SW 1271 (cell line): ENCODE measurements at places on chromosomes 7 and 10.

GRCh38 chr7:24756545-24757352 is 515 bp downstream of the GSDME start:
- no peak for DNase-seq

GRCh38 chr7:151552352-151553028 is 32.8 kb upstream of the RHEB start:
- DNase-seq: no peak

DNA sequence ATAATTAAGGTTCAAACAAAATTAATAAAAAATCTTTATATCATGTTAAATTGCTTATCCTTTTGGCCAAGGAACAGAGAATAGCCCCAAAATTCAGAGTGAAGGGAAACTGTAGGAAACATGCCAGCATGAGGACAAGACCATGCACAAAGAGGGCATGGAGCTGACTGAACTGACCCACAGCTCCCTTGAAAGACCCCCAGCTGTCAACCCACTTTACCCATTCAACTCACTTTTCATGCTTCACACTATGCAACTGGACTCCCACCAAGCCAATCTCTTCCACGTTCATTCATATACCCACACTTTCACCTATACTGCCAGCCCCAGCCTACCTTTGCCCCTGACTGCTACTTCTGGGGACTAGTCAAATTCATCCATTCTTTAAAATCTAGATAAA is 10.2 kb downstream of the FBXW4 start:
- DNase-seq: no peak

DNA sequence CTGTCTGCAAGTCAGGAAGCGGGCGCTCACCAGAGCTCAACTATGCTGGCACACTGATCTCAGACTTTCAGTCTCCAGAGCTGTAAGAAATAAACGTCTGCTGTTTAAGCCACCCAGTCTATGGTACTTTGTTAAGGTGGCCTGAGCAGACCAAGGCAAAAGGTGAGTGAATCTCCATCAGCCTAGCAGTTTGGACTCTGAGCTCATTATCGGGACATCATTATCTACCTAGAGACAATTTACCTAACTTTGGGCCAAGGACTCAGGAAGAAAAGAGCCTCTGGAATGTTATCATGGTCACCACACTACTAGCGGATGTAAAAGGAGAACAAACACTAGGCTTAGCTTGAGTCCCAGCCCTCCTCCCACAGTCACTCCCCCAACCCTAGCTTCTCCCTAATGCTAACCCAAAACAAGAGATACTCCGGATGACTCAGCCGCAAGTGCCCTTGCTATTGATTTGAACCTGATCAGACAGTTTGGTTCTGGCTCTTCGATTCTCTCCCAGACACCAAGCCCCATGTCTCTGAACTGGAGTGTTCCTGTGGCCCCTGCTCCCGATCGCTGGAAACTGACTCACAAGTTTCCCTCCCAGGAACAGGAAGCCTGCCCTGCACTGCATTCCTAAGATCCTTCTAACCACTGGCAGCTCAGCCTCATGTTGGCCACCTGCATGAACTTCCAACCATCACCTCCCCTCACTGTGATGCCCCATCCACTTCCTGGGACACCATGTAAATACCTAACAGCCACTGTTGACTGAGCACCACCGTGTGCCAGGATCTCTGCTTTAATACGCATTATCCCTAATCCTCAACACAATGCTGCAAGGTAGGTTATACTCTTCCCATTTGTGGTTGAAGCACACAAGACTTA is 34.5 kb downstream of the CREB3L2 start:
- peak; percentile 43 for DNase-seq

- DNase-seq: no peak
These were observed 197.0 kb downstream of the SNX13 start for GRCh38 chr7:17743316-17743715.

DNA sequence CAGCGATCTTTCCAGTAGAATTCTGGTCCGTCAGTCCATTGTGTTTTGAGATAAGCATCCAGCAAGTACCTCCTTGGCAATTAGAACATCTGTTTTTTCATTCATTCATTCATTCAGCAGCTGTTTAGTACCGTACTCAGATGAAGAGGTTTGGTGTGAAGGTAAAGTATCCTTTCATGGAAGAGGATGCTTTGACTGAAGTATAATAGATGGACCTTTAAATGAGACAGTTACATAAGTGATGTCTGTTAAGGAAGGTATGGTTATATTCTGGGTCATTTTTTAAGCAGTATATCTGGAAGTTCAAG is 1.2 kb downstream of the MAPK8 start:
- DNase-seq: no peak

- no peak for DNase-seq
These were observed 5.6 kb upstream of the CYP3A4 start for GRCh38 chr7:99789441-99790070.

DNA sequence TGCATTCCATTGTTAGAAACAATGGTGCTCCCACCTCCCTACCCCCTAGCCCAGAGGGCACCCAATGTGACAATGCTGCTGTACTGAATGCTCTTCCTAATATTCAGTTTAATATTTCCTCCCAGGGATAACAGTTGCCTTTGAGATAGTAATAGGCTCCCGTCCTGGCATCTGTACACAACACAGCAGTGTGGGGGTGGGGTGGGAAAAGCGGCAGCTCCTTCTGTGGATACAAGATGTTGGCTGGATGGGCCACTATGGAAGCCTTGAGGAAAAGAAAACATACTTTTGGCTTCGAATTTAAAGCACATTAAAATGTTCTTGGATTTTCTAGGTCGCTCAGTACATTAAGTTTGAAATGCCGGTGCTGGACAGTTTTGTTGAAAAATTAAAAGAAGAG is 9.2 kb upstream of the ZNF22 start:
- DNase-seq: no peak

GRCh38 chr7:46480619-46481018 is 559.5 kb upstream of the IGFBP3 start:
- DNase-seq: no peak

DNA sequence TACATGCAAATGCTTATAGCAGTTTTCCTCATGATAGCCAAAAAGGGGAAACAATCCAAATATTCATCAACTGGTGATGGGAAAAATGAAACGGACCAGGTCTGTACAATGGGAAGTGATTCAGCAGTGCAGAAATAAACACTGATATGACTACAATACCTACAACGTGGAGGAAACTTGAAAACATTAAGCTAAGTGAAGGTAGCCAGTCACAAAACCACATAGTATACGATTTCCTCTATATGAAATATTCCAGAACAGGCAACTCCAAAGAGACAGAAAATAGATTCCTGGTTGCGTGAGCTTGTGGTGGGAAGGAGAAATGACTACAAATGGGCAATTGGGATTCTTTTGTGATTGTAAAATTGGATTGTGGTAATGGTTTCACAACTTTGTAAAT is 263.1 kb upstream of the PITRM1 start:
- no peak for DNase-seq

- no peak for DNase-seq
These were observed 9.5 kb upstream of the TCERG1L start for GRCh38 chr10:131320860-131321604.

- no peak for DNase-seq
These were observed 1.5 kb downstream of the ZFAND2A start for GRCh38 chr7:1158203-1159126.

DNA sequence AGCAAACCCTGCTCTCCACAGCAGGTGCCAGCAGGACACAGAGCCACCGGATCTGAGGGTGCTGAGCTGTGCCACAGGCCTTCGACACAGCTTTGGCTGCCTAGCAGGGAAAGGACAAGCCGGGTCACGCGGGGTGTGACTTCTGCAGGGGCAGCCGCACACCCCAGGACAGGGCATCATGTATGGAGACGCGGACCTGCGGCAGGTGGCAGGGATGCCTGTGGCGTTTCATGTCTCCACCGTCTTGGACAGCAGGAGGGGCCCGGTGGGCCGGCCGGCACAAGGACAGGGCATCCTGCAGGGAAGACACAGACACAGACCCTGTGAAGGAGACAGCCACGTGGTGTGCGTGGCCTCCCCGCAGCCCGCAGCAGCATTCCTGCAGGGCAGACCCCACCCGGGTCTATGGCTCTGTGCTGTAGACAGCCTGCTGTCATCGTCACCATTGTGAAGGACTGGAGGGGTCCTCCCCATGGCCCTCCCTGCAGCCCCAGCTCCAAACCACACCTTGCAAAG is 109.2 kb downstream of the PDGFA start:
- no peak for DNase-seq

DNA sequence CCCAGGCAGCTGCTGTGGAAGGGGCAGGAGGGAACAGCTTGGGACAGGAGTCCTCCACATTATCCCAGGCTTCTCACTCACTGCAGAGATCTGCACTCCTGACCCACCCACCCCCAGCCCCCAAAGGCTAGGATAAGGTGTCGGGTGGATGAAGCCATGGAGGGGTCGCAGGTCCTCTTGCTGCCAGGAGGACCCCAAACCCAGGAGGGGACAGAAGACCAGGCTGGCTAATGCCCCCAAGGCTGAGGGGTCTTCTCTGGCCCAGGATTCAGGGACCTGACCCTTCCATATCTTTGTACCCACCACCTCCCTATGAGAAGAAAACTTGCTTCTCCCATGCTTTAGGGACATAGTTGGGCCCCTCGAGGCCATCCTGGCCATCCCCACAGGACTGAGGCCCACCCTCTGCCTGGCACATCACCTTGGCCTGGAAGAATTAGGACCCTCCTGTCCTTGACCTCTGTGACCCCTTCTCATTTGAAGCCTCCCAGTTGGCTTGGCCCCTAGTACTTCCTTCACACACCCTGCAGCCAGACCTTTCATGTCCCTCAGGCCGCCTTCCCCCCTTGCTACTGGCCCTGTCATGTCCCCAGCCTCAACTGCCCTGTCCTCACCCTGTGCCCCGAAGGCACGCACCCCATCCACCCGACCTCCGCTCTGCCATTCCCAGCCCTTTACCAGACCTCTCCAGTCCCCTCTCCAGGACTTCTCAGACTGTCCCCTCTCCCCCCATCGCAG is 21.6 kb downstream of the KCNH2 start:
- no peak for DNase-seq

DNA sequence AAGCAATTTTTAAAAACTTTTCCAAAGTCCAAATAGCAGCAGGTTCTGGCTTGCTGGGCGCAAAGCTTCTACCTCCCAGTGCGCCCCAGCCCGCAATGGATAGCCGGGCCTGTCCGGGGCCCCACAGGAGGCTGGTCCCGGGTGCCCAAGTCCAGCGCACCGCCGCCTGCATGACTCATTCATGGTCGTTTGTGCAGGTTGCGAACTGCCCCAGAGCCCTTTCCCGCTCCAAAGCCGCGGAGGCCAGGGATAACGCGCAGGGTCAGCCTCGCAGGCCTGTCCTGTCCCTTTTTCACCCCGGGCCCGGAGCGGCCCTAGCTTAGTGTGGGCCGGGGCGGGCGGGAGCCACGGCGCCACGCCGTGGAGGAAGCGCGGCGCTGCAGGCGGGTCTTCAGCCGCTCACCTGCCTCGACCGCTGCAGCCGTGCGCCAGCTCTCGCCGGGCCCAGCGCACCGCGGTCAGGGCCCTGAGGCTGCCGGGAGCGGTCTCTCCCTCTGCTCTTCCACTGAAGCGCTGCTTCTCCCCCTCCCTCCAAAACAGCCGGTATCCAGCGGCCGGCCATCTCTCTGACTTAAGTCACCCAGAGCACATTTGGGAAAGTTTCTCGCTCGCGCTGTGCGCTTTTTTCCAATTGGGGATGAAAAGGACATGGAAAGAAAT is 1.7 kb upstream of the EGR2 start:
- DNase-seq: no peak

- DNase-seq: no peak
These were observed 641.8 kb upstream of the FOXK1 start for GRCh38 chr7:4040109-4040928.

DNA sequence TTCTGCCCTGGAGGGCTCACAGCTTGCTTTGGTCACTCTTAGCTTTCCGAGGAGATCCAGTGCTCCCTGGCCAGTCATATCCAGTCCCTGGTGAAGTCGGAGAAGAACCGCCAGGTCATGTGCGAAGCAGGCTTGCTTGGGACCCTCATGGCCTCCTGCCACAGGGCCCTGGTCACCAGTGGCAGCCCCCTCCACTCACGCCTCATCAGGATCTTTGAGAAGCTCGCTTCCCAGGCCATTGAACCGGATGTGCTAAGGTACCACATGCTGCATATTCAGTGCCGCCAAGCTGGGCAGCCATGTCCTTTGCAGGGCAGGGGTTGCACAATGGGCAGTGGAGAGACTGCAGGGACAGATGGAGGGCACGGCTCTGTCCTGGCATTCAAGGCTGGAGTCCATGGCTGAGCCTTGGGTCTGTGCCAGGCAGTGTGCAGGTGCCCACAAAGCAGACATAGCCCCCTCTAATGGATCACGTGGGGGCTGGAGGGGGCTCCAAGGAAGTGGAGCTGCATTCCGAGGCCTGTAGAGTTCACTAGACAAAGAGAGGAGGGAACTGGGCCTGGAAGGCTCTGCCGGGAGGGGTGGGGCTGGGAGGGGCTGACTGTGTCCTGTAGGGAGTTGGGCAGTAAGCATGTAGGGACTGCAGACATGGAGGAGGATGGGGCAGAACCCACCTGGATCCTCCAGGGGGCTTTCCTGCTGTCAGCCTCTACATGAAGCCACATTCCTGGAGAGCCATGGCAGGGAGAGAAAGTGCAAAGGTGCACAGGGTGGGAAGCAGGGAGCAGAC is 89.9 kb downstream of the WDFY4 start:
- DNase-seq: no peak

DNA sequence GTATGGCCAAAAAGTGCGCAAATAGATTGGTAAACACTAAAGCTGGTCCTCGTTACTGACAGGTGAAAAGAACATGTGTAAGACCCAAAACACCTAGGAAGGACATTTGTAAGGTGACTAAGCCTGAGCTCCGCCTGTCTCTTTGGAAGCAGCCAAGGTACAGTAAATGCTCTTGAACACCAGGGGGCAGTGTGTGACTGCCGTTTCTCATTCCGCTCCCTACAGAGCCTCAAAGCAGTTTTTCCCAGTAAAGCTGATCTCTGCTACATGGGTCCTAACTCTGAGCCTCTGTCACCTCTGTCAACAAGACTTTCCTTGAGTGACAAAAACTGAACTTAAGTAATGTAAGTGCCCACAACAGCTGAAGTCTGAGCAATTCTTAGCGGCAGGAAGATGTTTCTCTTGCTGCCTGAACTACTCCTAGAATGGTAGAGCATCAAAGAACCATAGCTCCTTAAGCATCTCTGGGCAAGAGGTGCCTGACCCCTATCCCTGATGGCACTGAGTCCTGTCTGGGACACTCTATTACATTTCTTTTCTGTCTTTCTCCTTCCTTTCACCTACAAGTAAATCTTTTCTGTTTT is 238.0 kb upstream of the INHBA start:
- DNase-seq: no peak

DNA sequence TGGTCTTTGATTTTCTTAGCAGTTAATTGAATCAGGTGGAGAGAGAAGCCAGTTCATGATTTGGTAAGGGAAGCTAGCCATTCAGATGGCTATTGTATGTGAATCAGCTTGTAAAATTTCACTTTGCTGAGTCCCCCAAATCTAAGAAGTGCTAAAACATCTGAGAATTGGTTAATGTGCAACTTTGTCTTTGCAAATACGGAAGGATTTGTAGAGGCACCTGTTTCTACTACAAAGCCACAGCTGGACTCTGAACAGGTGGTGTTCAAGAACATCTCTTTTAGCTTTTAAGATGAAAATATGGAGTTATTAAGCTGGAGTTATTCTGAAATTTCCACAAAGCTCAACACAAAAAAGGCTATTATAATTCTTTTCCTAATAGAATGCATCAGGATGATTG is 132.6 kb downstream of the VPS50 start:
- DNase-seq: no peak

- DNase-seq: no peak
These were observed 45.0 kb downstream of the DENND2A start for GRCh38 chr7:140595468-140596092.

GRCh38 chr7:99368750-99369389 is 5.7 kb upstream of the ARPC1B start:
- no peak for DNase-seq

- DNase-seq: no peak
These were observed 57.6 kb downstream of the CCDC71L start for GRCh38 chr7:106603346-106603745.

GRCh38 chr7:2757904-2758672 is 70.1 kb downstream of the AMZ1 start:
- peak; percentile 99 for DNase-seq
